ENCODE measurements at places on chromosomes 4 and X. TPM values are rescaled to one million over a fixed set of nuclear protein-coding genes. Genes with fewer than 3 reads are reported as not detected.

The FOXR2 gene
- total RNA-seq, result not detected

The L1CAM gene
- 0.22 TPM for total RNA-seq

DNA sequence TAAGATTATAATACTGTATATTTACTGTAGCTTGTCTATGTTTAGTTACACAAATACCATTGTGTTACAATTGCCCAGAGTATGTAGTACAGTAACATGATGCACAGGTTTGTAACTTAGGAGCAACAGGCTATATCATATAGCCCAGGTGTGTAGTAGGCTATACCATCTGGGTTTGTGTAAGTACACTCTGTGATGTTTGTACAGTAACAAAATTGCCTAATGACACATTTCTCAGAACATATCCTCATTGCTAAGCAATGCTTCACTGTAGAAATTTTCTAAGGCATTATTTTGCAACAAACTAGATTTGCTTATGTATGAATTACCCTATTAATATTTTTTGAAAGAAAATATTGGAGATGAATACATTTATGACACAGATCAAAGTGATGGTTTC lies 1390.9 kb downstream of the C4orf33 start:
- H3K27ac ChIP-seq, result no peak overlapping the region
- no peaks in the 10 kb centered on the region for H3K4me1 ChIP-seq
- DNase-seq, result no peak
- no peaks in the 10 kb centered on the region for H3K27me3 ChIP-seq
- no peak overlapping the region for H3K4me3 ChIP-seq
- H3K36me3 ChIP-seq, result no peaks in the 10 kb centered on the region

GRCh38 chrX:24646745-24647182 lies 383 bp downstream of the PCYT1B start:
- DNase-seq, result no peak
- no peaks in the 10 kb centered on the region for H3K27me3 ChIP-seq
- H3K4me1 ChIP-seq, result no peaks in the 10 kb centered on the region
- H3K36me3 ChIP-seq, result no peaks in the 10 kb centered on the region
- H3K4me3 ChIP-seq, result peak overlapping the region; percentile 53
- no peak overlapping the region for H3K27ac ChIP-seq

The ZNF827 gene
- 7.3 TPM for total RNA-seq

- no peaks in the 10 kb centered on the region for H3K27me3 ChIP-seq
- H3K36me3 ChIP-seq, result no peaks in the 10 kb centered on the region
- peak overlapping the region; percentile 92 for H3K27ac ChIP-seq
- peaks cover 6% of the 10 kb centered on the region for H3K4me1 ChIP-seq
Measured at GRCh38 chr4:103021120-103021519, 1.6 kb upstream of the SLC9B1 start.

GRCh38 chr4:168646001-168646768 lies 149.3 kb downstream of the PALLD start:
- DNase-seq, result no peak
- H3K4me1 ChIP-seq, result peaks cover 33% of the 10 kb centered on the region
- no peak overlapping the region for H3K4me3 ChIP-seq
- no peak overlapping the region for H3K27ac ChIP-seq
- H3K27me3 ChIP-seq, result no peaks in the 10 kb centered on the region
- no peaks in the 10 kb centered on the region for H3K36me3 ChIP-seq

The PLP1 gene
- not detected for total RNA-seq

DNA sequence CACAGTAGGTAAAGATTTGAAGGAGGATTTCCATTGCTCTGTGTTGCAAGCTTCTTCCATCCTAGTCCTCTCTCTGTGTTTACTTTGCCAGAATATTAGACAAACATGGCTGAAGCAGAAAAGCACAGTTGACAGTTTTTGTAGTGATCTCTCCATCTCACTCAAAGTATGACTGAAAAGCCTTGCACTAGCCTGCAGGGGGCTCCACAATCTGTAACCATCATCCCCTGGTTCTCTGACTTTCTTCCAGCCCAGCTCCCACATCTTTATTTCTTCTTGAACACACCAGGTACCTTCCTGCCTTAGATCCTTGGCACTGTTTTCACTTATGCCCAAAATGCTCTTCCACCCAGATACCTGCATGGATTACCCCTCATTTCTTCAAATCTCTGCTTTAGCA lies 34.1 kb upstream of the HHIP start:
- no peak overlapping the region for H3K4me3 ChIP-seq
- no peaks in the 10 kb centered on the region for H3K36me3 ChIP-seq
- no peaks in the 10 kb centered on the region for H3K4me1 ChIP-seq
- H3K27ac ChIP-seq, result no peak overlapping the region

Measured in psoas muscle (tissue), 8 donors.